ENCODE measurements at places on chromosomes 7 and 10. TPM values are rescaled to one million over a fixed set of nuclear protein-coding genes. Genes with fewer than 3 reads are reported as not detected.
A peak's percentile ranks its signal among the peaks of the same experiment; 100 is the strongest.

- no peaks in the 10 kb centered on the region for H3K36me3 ChIP-seq
- no peak overlapping the region for H3K27ac ChIP-seq
- no peak for DNase-seq
- H3K4me1 ChIP-seq: peaks cover 4% of the 10 kb centered on the region
- H3K4me3 ChIP-seq: no peak overlapping the region
These were observed 174.7 kb downstream of the TCF7L2 start for GRCh38 chr10:113124724-113125123.

GRCh38 chr7:8263048-8263447, 1.1 kb upstream of the ICA1 start:
- peaks cover 10% of the 10 kb centered on the region for H3K4me1 ChIP-seq
- H3K36me3 ChIP-seq: no peaks in the 10 kb centered on the region
- DNase-seq: no peak
- H3K4me3 ChIP-seq: no peak overlapping the region

- H3K36me3 ChIP-seq: no peaks in the 10 kb centered on the region
- H3K27ac ChIP-seq: peak overlapping the region; percentile 72
These were observed 49.2 kb downstream of the PWWP2B start for GRCh38 chr10:132446195-132446581.

GRCh38 chr7:119748251-119748860, 524.6 kb upstream of the KCND2 start:
- H3K4me3 ChIP-seq: no peak overlapping the region
- no peak overlapping the region for H3K27ac ChIP-seq
- no peak for DNase-seq
- no peaks in the 10 kb centered on the region for H3K4me1 ChIP-seq
- H3K27me3 ChIP-seq: no peaks in the 10 kb centered on the region
- H3K36me3 ChIP-seq: no peaks in the 10 kb centered on the region

DNA sequence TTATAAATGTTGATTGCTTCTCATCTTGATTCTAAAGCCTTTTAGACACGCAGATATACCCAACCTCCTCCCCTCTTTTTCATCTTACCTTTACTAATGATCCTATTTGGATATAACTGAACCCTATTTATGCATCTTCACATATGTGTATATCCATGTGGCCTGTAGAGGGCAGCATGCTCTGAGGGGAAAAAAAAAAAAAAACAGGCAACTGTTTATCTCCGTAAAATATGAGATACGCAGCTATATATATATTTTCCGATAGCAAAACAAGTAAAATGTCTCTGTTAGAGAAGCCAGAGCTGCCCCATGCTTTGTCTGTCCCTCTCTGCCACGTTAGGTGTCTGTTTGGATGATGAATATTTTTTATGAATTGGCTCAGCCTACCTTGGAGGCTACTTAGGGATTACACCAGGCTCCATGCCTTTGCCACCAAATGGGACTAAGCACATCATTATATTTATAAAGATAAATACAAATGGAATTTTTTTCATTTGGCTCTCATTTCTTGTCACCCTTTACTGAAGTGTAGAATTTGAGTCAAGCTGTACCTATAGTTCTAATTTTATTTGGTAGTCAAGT, 174.8 kb upstream of the FZD1 start:
- H3K4me1 ChIP-seq: peaks cover 4% of the 10 kb centered on the region
- no peak overlapping the region for H3K4me3 ChIP-seq
- H3K36me3 ChIP-seq: peaks cover 10% of the 10 kb centered on the region
- H3K27me3 ChIP-seq: no peaks in the 10 kb centered on the region

- H3K4me1 ChIP-seq: no peaks in the 10 kb centered on the region
- no peak overlapping the region for H3K27ac ChIP-seq
- H3K36me3 ChIP-seq: no peaks in the 10 kb centered on the region
- no peak for DNase-seq
These were observed 41.9 kb downstream of the MET start for GRCh38 chr7:116713918-116714317.

GRCh38 chr7:104878577-104878976, 135.4 kb upstream of the KMT2E start:
- no peak overlapping the region for H3K27ac ChIP-seq
- H3K36me3 ChIP-seq: no peaks in the 10 kb centered on the region
- H3K27me3 ChIP-seq: no peaks in the 10 kb centered on the region

GRCh38 chr7:45358287-45358686, 200.7 kb downstream of the RAMP3 start:
- no peaks in the 10 kb centered on the region for H3K36me3 ChIP-seq
- no peak overlapping the region for H3K27ac ChIP-seq
- no peak overlapping the region for H3K4me3 ChIP-seq
- no peaks in the 10 kb centered on the region for H3K27me3 ChIP-seq
- no peak for DNase-seq

DNA sequence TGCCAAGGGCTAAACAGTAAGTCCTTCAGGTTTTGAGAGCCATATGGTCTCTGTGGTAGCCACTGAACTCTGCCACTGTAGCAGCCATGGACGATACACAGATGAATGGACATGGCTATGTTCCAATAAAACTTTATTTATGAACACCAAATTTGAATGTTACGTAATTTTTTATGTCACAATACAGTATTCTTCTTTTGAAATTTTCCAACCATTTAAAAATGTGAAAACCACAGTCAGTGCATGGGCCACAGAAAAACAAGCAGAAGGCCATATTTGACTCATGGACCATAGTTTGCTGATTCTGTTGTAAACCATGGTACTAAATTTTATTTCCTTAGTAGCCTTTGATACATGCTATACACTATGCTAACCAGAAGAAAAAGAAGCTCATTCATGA, 361.8 kb downstream of the MAGI2 start:
- no peak overlapping the region for H3K27ac ChIP-seq
- H3K36me3 ChIP-seq: no peaks in the 10 kb centered on the region
- DNase-seq: no peak
- no peak overlapping the region for H3K4me3 ChIP-seq
- H3K27me3 ChIP-seq: no peaks in the 10 kb centered on the region
- no peaks in the 10 kb centered on the region for H3K4me1 ChIP-seq

DNA sequence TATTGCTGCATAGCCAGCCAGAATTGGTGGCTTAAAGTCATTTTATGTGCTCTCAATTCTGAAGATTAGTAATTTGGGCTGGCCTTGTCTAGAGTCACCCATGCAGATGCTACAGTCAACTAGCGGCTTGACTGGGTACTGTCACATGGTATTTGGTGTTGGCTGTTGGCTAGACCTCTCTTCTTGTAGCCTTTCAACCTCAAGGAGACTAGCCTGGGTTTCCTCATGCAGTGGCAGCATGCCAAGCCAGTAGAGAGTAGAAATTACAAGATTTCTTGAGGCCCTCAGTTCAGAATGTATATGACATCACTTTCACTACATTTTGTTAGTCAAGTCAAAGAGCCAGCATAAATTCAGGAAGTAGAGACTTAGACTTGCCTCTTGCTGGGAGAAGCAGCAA, 3.7 kb upstream of the ZNF800 start:
- H3K27ac ChIP-seq: no peak overlapping the region
- H3K27me3 ChIP-seq: no peaks in the 10 kb centered on the region

DNA sequence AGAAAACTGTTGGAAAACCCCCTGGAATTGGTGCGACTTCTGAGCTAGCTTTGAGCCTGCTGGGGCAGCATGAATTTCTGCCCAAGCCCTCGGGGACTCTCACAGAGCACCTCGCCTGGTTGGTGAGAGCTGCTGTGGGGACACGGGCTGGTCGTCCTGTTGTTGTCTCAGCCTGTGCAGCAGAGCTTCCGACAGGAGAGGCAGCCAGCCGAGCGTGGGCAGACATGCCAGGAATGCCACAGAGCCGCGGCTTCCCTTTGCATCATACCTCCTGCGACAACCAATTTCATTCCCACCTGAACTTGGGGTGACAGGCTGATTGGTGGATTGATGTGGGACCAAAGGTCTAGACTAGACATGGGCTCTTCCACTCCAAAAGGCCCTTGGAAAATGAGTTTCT, 60.2 kb upstream of the NRBF2 start:
- no peak for DNase-seq
- H3K27ac ChIP-seq: no peak overlapping the region
- no peak overlapping the region for H3K4me3 ChIP-seq
- H3K4me1 ChIP-seq: no peaks in the 10 kb centered on the region
- H3K27me3 ChIP-seq: peaks cover 7% of the 10 kb centered on the region

GRCh38 chr10:116809483-116810119, 39.7 kb upstream of the ENO4 start:
- H3K27me3 ChIP-seq: no peaks in the 10 kb centered on the region
- no peaks in the 10 kb centered on the region for H3K36me3 ChIP-seq
- no peak for DNase-seq
- H3K4me1 ChIP-seq: no peaks in the 10 kb centered on the region
- H3K4me3 ChIP-seq: no peak overlapping the region

GRCh38 chr10:70405037-70405824, 1.3 kb downstream of the EIF4EBP2 start:
- H3K4me3 ChIP-seq: peak overlapping the region; percentile 77
- no peak overlapping the region for H3K27ac ChIP-seq
- peak; percentile 32 for DNase-seq
- H3K27me3 ChIP-seq: no peaks in the 10 kb centered on the region
- peaks cover 23% of the 10 kb centered on the region for H3K4me1 ChIP-seq
- H3K36me3 ChIP-seq: no peaks in the 10 kb centered on the region

DNA sequence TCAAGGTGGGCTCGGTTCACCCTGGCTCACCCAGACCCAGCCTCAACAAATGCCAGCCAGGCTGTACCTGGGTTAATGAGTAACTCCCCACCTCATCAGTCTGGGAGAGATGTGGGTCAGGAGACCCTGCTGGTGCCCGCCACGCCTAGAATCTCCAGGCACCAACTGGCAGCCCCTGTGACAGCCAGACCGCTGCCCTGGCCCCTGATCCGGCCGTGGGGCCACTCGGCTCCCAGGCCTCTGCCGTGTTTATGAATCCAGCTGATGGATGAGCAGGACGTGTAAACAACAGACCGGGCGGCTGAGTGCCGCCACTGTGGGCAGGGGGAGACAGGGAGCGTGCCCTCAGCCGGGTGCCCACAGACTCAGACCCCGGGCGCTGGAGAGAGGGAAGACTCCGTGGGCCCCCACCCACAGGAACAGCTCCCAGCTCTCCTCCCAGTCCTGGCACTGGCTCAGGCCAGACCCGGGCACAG, 34.0 kb upstream of the PDGFA start:
- H3K4me1 ChIP-seq: no peaks in the 10 kb centered on the region
- no peaks in the 10 kb centered on the region for H3K36me3 ChIP-seq
- no peaks in the 10 kb centered on the region for H3K27me3 ChIP-seq
- no peak overlapping the region for H3K27ac ChIP-seq
- no peak overlapping the region for H3K4me3 ChIP-seq

- peaks cover 2% of the 10 kb centered on the region for H3K36me3 ChIP-seq
- no peak overlapping the region for H3K27ac ChIP-seq
- no peak overlapping the region for H3K4me3 ChIP-seq
- no peaks in the 10 kb centered on the region for H3K4me1 ChIP-seq
- no peaks in the 10 kb centered on the region for H3K27me3 ChIP-seq
These were observed 182.2 kb downstream of the PHF14 start for GRCh38 chr7:11155883-11156282.

ZNF239 gene
- 7.6 TPM for total RNA-seq

MRLN gene
- total RNA-seq: not detected

RET gene
- total RNA-seq: 0.36 TPM

BZW2 gene
- total RNA-seq: 18.4 TPM

PAX2 gene
- total RNA-seq: not detected

MARVELD1 gene
- total RNA-seq: 0.54 TPM

GRID1 gene
- total RNA-seq: not detected

OGDHL gene
- total RNA-seq: not detected

MYO1G gene
- 107 TPM for total RNA-seq

Measured in B cell (primary cell).